ENCODE measurements at places on chromosomes 11 and 22. TPM values are rescaled to one million over a fixed set of nuclear protein-coding genes. Genes with fewer than 3 reads are reported as not detected.
A peak's percentile ranks its signal among the peaks of the same experiment; 100 is the strongest.

MRGPRX3 gene
- polyA plus RNA-seq, result not detected

ADM gene
- polyA plus RNA-seq, result 80.9 TPM

MS4A14 gene
- polyA plus RNA-seq, result 0.34 TPM

DNA sequence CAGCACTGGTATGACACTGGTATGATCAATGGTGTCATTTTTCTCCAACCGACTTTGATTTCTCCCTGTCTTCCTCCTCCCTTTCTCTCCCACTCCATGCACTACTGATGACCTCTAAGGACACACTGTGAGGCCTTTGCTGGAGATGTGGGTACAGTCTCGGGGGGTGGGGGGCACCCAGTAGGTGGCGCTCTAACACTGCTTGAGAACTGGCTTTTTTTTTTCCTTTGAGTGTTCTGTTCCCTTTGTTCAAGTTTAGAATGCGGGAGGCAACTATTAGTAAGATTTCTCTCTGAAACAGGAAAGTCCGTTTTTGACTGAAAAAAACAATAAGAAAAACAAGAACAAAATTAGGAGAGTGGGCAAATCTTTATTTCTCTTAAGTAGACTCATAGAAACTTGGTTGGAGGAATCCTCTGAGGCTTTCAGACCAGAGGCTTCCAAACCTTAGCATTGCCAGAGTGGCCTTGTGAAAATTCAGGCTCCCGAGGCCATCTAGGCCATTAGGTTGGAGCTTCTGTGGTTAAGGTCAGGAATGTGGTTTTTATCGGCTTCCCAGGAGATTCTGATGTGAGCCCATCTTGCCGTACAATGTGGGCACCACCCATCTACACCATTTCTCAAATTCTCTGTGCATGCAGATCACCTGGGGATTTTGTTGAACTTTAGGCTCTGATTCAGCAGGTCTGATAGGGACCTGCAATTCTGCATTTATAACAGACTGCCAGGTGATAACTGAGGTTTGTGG, 43.2 kb downstream of the PANX1 start:
- H3K27me3 ChIP-seq, result no peaks in the 10 kb centered on the region
- H3K4me1 ChIP-seq, result no peaks in the 10 kb centered on the region
- H3K36me3 ChIP-seq, result no peaks in the 10 kb centered on the region
- no peak overlapping the region for H3K27ac ChIP-seq
- peak; percentile 44 for DNase-seq
- H3K4me3 ChIP-seq, result no peak overlapping the region

GRCh38 chr11:32279672-32280071, 155.7 kb downstream of the WT1 start:
- H3K4me3 ChIP-seq, result no peak overlapping the region
- H3K27me3 ChIP-seq, result no peaks in the 10 kb centered on the region
- H3K4me1 ChIP-seq, result no peaks in the 10 kb centered on the region
- DNase-seq, result no peak
- H3K36me3 ChIP-seq, result no peaks in the 10 kb centered on the region
- H3K27ac ChIP-seq, result no peak overlapping the region

Data from kidney (tissue), 22 donors.